Endothelial cell (in vitro differentiated cells): ENCODE measurements at places on chromosomes 2 and 18.

DNA sequence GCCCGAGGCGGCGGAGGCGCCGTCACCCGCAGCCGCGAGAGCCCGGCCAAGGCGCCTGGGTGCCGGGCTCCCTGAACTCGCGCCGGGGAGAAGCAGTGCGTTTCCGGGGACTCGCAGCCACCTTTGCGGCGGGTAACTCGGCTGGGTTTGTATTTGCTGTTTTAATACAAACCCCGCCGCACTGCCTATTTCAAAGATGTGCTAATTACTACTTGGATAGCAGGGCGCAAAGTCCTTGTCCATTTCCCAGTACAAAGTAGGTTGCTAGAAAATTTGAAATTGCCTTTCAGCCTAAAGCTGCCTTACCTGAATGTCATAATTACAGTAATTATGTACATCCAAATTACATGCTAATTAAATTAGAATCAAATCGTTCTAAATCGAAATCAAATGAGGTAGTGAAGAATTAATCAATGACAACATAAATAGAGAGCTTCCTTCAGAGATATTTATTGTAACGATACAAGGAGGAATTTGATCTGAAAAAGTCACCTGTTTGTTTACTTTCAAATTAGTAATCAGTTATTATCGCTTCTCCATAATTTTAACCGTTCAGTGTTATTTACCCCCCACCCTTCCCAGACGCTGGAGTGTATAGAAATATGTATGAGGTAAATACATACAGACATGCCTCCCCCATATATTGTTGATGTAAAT is 8.1 kb downstream of the SP9 start:
- peak; percentile 16 for DNase-seq

DNA sequence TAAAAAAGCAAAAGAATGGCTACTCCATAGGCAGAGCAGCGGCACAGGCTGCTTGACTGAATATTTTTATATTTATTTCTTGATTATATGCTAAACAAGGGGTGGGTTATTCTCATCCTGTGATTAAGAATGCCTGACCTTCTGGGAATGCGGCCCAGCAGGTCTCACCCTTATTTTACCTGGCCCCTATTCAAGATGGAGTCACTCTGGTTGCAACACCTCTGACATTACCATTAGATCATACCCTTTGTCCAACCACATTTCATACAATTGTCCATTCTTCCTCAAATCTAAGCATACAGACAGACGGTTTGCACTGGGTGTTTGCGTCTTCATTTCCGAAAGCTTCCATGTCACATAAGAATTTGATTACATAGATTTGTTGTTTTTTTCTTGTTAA is 168.2 kb downstream of the GALNT1 start:
- DNase-seq, result no peak

DNA sequence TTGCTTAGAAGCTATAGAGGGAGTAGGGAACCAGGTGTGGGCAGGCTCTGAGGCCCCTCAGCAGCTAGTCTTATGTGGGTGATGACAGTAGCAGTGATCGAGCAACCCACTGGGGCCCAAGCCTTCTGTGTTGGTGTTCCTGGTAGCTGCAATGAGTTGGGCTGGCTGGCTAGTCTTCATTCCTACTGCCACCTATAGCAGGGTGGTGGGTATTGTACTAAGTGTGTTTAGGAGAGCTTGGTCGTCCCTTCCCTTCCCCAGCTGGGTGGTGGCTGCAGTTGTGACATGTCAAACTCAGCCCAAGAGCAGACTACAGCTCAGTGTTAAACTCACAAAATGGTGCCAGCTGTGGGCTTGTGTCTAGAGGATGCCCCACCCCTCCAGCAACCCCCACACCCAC is 486.1 kb upstream of the UBE2E3 start:
- no peak for DNase-seq

GRCh38 chr18:36299015-36299414 is 1.5 kb downstream of the FHOD3 start:
- DNase-seq, result no peak

DNA sequence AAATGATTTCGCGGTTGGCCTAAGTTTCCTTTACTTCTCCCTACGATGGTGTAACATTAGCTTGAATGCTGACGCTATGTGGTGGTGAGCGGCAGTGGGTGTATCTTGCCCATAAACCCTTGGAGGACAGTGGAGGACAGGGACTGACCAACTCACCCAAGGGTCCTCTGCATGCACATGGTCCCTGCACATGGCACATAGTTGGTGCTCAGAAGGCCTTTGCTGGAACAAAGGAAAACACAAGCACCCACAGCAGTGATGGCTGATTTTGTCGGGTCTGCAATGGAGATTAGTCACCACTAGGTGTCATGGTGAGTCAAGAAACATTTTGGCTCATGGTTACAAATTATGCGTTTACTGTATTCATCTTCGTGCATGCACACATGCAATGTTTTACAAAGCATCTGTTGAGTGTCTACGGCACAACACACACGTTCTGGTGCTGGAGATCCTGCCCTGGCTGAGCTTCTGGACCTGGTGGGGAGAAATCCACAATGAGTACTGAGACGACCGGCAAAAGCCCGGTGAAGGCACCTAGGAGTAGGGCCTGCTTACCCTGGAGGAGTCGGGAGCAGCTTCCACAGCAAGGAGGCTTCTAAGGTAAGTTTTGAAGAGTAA is 44.0 kb downstream of the PDCL3 start:
- DNase-seq, result peak; percentile 52

- peak; percentile 80 for DNase-seq
These were observed at the start of gene SLC35F6 for GRCh38 chr2:26764078-26764887. TSS of gene SLC35F6 (plus strand) at chr2:26764284. CDS start at chr2:26764350, 66 bp downstream.

DNA sequence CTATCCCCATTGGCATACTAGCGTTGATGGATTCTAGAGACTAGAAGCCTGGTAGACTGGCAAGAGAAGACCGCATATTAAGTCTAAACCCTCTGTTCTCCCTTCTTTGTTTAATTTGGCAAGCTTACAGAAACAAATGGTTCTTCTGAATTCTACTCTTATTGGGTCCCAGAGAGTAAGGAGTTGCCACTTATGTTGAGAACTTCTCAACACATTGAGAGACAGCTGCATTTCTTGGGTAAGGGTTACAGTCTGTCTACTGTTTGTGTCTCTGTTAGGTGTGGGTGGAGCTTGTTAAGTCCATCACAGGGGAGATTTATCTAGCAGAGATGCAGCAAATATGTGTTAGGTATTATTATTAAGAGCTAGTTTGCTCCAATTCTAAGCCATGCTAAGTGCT is 435.8 kb upstream of the MEIS1 start:
- DNase-seq, result no peak

GRCh38 chr18:45073556-45073955 is 392.9 kb downstream of the SETBP1 start:
- no peak for DNase-seq

DNA sequence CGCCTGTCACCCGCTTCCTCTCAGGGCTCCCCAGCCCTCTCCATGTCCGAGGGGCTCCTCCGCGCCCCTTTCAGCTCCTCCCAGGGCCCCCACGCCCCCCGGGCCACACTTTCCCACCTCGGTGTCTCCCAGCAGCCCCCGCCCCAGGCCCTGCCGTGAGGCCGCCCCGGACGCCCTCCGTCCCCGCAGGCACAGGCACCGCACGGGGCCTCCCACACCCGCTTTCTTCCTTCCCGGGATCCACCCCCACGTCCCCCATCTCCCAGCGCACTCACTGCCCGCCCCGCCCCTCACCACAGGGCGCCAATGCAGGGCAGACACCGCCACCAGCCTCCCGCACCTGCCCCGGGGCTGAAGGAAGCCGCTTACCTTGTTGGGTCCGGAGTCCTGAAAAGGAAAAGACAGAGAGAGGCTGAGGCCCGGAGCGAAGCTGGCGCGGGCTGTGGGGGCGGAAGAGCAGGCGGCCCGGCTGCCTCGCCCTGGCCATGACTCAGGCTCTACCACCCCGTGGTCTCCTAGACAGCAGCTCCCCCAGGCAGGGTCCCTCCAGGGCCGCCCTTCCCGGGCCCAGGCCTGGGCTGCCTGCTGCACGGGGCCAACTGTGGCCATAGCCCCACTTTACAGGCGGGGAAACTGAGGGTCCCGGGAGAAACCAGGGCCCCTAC is 37.7 kb downstream of the KIF1A start:
- no peak for DNase-seq

- DNase-seq, result no peak
These were observed 256.4 kb upstream of the TCF4 start for GRCh38 chr18:55844382-55844781.

GRCh38 chr2:9416962-9417316 is 6.4 kb downstream of the ITGB1BP1 start:
- no peak for DNase-seq

DNA sequence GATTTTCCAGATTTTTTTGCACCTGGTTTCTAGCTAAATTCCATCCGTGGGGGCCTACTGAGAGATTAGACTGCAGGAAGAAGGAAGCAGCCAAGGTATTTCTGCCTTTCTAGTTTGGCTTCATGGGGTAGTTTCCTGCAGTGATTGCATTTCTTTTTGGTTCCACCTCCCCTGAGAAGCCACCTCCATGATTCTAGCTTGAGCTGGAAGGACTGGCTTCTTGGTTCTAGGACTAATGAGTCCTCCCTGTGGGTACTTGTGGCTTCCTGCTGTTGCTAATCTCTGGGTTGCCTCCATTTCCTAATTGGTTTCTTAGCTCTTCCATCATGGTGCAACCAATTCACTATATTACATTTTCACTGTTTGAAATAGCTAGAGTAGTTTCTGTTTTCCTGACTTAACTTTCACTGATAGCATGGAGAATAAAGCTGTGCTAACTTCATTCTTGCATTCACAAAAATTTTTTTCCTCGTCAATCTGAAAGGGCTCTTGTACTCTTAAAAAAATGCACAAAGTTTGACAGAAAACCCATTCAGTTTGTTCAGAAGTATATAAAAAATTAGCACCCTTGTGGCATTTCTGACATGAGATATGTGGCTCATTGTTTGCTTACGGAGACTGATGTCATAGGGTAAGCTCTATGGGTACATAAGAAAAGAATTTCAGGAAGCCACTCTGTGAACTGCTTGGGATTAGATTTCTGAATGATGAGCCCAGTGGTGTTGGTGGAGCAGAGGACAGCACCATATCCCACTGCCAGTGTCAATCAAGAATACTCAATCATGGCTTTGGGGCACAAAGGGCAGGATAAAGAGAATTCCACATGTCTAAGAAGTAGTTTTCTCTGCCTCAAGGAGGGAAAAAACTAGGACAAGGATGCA is 242.8 kb upstream of the RBMS1 start:
- no peak for DNase-seq

- DNase-seq, result no peak
These were observed 184.2 kb downstream of the ZNF385B start for GRCh38 chr2:179677077-179677688.

DNA sequence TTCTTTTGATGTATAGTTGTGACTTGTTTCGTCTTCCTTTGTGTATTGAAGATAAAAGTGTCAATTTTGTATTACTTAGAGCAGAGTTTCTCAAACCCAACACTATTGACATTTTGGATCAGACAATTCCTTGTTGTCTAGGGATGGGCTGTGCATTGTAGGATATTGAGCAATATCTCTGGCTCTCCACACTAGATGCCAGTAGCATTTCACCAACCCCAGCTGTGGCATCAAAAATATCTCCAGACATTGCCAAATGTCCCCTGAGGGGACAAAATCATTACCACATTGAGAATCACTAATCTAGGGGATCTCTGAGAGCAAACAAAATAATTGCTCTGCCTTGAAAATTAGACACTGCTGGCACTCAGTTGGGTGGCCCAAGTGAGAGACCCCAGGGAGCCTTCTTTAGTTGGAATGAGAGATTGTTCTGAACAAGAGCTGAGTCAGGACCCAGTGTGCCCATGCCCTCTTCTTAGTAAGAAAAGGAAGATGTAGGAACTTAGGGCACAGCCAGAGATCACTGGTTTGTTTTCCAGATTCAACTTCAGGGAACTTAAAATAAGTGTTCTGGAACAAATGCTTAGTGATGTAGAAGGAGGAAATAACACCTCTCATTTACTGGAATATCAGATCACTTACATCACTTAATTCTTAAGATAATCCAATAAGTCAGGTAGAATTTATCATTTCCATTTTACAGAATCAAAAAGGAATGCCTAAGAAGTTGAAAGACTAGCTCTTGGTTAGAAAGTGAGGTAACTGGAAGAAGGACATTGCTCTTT is 466.6 kb upstream of the TNP1 start:
- DNase-seq, result no peak

DNA sequence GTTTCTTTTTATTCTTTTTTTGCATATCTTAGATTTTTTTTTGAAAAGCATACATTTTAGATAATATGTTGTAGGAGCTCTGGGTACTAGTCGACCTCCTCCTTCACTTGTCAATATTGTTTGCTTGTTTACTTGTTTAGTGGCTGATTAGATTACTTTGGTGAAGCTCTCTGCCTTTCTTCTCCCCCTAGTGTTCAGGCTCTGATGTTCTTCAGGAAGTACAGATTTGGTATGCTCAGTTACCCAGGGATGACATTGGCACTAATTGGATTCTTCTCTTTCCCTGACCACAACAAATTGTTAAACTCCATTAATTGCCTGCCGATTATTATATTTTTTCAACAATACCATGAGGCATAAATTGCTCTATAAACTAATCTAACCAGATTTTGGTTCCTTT is 491.2 kb downstream of the SUCLG1 start:
- no peak for DNase-seq

DNA sequence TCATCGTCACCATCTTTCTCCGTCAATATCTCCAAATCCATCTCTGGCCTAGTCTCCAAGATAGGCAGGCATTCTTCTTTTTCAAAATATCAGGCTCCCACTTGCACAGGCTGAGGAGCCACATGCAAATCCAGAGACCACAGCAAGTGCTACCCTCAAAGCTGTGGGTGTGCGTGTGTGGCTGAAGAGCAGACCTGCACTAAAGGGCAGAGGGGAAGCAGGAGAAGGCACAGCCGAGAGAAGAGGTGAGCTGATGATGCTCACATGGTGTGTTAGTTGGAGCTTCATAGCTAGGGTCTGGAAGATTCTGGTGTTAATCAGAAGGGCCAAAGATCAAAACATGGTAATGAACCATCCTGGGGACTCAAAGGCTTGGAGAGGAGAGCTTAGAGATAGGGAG is 3.8 kb downstream of the SPEG start:
- DNase-seq, result no peak

GRCh38 chr18:5951515-5952091 is 56.3 kb upstream of the TMEM200C start:
- DNase-seq, result no peak

- no peak for DNase-seq
These were observed 31.9 kb downstream of the EXOC6B start for GRCh38 chr2:72793798-72794440.

GRCh38 chr2:177123048-177123447 is 89.5 kb upstream of the HNRNPA3 start:
- DNase-seq, result no peak

- peak; percentile 47 for DNase-seq
These were observed 766 bp downstream of the CCDC85A start for GRCh38 chr2:56184500-56185011.

- no peak for DNase-seq
These were observed 9.6 kb downstream of the MRPL30 start for GRCh38 chr2:99190548-99190947.

- DNase-seq, result no peak
These were observed 28.3 kb downstream of the KLHL23 start for GRCh38 chr2:169761970-169762292.

- no peak for DNase-seq
These were observed 39.8 kb downstream of the NUP35 start for GRCh38 chr2:183163821-183164649.
